ENCODE measurements at places on chromosomes 13 and 19.

DNA sequence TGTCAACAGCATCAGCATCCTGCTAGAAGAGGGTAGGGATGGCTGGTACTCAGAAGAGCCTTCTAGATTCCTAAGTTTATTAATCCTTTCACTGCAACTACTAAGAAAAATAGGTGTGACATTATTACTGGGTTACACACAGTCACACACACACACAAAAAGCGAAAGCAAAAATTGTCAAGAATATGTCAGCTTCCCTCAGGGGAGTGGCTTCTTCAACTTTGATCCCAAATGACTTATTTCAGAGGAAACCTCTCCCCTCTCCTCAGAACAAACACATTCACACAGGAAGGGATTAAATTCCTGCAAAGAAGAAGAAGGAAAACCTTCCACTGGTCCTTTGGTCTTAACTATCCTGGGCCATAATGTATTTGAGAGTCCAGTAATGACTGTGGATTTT, 20.1 kb upstream of the IGFL1 start:
- no peak for DNase-seq

DNA sequence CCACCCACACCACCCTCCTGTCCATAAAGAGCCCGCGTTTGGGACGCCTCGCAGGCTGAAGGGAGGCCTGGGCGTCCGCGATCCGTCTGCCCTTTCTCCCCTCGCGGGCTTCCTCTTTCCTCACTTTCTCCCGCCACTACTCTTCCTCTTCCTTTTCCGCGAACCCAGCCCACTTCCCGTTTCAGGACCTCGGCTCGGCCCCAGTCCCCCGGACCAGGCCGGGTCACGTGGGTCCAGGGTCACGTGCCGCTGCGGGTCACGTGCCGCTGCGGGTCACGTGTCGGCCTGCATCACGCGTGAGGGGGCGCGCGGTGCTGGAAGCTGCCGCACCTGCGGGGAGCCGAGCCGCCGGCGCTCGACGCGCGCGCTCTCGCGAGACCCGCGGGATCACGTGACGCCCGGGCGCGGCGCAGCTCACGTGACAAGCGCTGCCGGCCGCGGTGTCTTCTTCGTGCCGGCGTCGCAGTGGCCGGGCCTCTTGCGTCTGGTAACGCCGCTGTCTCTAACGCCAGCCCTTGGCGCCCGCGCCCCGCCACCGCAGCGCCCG, at the start of gene LAMP1:
Gene LAMP1, plus strand, starts transcription at position 417 of the 547 bp plus-strand sequence. CDS start 196 bp downstream, outside the sequence.
- peak; percentile 100 for DNase-seq

GRCh38 chr13:112053167-112053743, 13.7 kb upstream of the SOX1 start:
- no peak for DNase-seq

GRCh38 chr19:35216016-35216832, 12.3 kb downstream of the FAM187B start:
- no peak for DNase-seq

- DNase-seq, result no peak
These were observed 131.4 kb downstream of the TNFRSF19 start for GRCh38 chr13:23701636-23702035.

GRCh38 chr19:53034948-53035675, 9.4 kb upstream of the ERVV-2 start:
- DNase-seq, result no peak

- peak; percentile 62 for DNase-seq
These were observed 422 bp upstream of the MTUS2 start for GRCh38 chr13:28819735-28820098.

DNA sequence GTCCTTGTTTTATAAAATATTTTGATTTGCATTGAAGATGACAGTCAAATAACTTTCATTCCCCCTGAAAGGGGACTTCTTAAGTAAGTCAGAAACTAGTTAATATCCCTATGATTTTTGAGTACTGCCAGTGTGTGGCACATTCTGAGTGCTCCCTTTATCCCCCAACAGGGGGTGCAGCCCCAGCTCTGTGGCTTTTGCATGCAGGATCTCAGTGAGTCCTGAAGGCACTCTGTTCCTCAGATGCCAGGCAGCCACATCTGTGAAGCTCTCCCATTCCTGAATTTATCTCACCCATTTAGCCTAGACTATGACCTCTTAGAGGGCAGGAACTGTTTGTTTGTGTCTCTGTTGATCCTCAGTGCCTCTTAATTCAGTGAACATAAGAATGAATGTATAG, 123.1 kb downstream of the CDK8 start:
- no peak for DNase-seq

DNA sequence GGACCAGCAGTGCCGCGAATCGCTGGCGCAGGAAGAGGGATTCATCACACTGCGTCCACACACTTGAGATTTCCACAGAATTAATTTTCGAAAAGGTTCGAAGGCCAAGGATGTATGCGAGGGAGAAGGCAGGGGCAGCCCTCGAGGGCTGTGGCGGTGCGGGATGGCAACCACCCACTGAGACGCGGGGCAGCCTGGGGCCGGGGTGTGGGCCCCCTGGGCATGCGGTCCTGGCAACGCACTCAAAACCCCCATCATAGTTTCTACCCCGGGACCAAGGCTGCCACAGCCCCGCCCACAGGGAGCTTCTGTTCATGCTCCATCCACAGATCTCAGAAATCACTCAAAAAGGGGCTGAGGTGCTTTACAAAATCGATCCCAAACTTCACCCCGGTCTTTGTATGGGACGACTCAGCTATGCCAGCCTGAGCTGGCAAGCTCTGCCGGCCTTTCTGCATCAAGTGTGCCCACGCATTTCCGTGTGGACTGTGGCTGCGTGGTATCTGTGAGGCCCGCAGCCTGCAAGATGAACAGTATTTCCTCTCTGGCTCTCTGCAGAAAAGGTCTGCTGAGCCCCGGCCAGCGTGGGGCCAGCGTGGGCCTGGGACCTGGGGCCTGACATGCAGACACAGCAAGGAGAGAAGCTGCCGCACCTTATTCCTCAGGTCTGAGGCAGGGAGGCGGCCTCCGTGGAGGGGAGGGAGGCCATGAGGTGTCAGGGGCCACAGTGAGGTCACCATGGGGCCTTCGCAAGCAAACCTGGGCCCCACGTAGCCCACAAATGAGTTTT, 19.2 kb downstream of the ZNF787 start:
- no peak for DNase-seq

- DNase-seq, result no peak
These were observed 749 bp downstream of the GDF15 start for GRCh38 chr19:18386543-18387271.

DNA sequence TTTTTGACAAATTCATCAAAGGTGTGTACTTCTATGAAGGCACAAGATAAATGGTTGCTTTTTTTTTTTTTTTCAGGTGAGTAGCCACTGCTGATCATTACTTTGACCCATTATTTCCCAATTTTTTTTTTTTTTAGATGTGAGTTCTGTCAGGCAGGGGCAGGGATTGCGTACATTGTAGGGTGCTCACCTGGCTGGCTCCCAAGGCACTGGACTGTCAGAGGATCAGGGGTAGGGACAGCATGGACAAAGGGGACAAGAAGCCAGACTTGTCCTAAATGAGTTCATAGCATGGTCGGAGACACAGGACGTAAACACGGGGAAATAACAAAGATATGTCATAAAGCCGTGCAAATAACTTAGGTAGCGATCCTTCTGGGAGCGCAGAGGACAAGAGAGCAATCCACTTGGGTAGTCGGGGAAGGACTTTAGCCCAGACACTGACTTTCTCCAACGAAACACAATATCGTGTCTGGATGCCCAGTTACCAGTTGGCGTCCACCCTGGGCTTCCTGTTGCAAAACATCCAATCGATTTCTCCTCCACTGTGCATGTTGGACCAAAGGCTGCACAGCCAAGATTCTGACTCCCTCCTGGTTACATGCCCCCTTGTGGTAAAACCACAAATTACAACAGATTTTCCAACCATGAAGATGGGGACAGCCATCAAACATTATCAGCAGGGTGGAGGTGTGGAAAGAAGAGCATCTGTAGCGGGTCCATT, 27.5 kb upstream of the KATNAL1 start:
- peak; percentile 40 for DNase-seq

- DNase-seq, result no peak
These were observed 1040.6 kb upstream of the SPRY2 start for GRCh38 chr13:81381560-81381959.

GRCh38 chr13:98517576-98518310, 59.2 kb downstream of the STK24 start:
- no peak for DNase-seq

- DNase-seq, result no peak
These were observed 111.7 kb downstream of the GNG7 start for GRCh38 chr19:2590630-2591399.

- no peak for DNase-seq
These were observed 12.9 kb downstream of the TPP2 start for GRCh38 chr13:102609696-102610095.

- DNase-seq, result no peak
These were observed 70.3 kb downstream of the PIBF1 start for GRCh38 chr13:72852207-72852606.

- no peak for DNase-seq
These were observed 828.1 kb downstream of the PCDH9 start for GRCh38 chr13:66402066-66402465.

- no peak for DNase-seq
These were observed 22.9 kb downstream of the TLE2 start for GRCh38 chr19:3006075-3006767.

DNA sequence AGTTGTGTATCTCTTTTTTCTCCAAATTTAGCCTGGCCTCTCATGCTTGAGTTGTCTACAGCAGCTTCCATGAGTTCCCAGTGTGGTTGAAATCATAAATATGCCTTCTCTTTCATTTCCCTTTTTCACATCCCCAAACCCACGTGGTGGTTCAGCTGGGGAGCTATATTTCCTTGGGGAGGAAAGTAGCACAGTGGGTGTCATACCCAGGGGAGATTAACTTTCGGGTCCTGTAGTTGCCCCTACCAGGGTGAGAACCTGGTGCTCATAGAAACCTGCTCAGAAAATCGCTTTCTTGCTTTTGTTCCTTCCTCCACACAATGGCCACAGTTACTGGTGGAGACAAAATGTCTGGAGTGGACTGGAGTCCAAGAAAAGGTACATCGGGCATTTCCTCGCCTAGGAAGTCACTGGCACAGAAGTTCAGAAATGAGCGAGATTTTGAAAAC, 7.0 kb upstream of the LILRA4 start:
- DNase-seq, result no peak

DNA sequence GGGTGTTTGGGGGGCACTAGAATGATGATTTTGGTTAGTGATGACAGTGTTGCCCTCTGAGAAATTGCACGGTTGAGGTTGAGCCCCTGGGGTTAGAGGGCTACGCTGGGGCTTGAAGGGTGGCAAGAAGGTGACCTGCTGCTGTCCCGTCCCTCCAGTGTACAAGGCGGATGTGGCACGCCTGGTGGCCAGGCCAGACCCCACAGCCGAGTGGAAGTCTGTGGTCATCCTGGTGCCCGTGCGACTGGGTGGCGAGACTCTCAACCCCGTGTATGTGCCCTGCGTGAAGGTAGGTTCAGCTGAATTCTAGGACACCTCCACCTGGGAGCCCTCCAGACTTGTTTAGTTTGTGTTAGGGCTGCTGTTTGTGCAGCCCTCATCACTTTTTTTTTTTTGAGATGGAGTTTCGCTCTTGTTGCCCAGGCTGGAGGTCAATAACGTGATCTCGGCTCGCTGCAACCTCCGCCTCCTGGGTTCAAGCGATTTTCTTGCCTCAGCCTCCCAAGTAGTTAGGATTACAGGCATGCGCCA, 5.1 kb downstream of the ATG4D start:
- no peak for DNase-seq

Data from liver (tissue), 10 donors.